Cardiac septum (tissue), 1 donor: ENCODE measurements at places on chromosomes 16 and 17. TPM values are rescaled to one million over a fixed set of nuclear protein-coding genes. Genes with fewer than 3 reads are reported as not detected.

GRCh38 chr17:10031606-10032005 lies 126.5 kb upstream of the RCVRN start:
- DNase-seq, result no peak

DNA sequence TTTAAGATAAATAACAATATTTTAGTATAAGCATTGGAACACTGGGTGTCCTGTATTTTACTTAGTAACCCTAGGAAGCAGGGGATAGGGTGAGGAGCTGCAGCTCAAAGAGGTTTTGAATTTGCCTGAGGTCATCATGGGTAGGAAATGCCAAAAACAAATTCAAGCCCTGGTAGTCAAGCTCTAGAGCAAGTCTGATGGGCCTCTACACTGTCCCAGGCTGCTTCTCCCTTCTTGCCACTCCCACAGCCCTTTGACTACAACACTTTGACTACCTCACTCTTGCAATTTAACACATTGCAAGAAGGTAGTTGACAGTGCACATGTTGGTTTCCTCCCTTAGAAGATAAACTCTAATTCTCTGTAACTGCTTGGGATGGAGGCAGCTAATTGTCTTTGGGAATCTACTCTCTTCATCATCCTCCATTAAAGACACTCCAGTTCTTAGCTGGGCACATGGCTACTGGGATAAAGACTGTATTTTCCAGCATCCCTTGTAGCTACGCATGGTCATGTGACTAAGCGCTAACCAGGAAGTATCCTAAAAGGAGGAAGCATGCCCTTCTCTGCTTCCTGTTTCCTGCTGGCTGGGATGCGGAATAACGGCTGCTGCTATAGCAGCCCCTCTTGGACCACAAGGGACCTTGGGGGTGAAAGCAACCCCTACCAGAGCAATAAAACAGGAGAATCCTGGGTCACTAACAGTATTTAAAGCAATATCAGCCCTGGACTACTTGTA lies 30.7 kb upstream of the SSTR2 start:
- DNase-seq, result no peak

- no peak for DNase-seq
Measured at GRCh38 chr17:61627658-61628057, 36.6 kb upstream of the NACA2 start.

- DNase-seq, result no peak
Measured at GRCh38 chr16:30030011-30030685, 923 bp downstream of the TLCD3B start.

GRCh38 chr16:27571433-27572326 lies 21.7 kb downstream of the KATNIP start:
- no peak for DNase-seq

- DNase-seq, result peak; percentile 74
Measured at GRCh38 chr17:73698966-73699365, 54.7 kb upstream of the SDK2 start.

DNA sequence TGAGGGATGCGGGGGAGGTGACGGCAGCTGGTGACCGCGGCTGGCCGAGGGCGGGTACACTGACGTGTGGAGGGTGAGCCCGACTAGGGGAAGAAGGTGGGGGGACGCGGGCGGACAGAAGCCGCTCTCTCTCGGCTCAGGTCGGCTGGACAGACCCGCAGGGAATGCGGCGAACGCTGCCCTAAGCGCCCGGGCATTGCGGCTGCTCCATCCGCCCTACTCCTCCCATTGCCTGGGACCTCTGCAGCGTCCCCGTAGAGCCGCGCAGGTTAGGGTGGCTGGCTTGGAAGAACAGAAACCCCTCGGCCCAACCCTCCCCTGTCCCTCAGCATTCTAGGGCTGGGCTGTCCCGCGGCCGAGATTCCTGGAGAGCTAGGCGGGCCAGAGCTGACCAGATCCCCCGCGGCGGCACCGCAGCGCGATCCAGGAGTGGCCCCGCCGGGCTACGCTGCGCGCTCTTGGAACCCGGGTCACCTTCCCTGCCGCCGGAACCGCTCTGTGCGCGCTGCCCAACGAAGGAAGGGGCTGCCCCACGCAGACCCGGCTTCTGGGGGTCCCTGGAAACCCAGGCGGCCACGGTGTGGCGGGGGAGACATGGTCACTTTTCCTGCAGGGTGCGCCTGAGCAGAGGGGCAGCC lies 3.0 kb downstream of the DLX4 start:
- no peak for DNase-seq

GRCh38 chr17:41925991-41926590 lies 4.3 kb upstream of the ODAD4 start:
- DNase-seq, result no peak

RNF227 gene
- total RNA-seq, result 1.00 TPM

MEAK7 gene
- 8.5 TPM for total RNA-seq
